Fibroblast of skin of abdomen (primary cell): ENCODE measurements at places on chromosomes 1 and 21.

DNA sequence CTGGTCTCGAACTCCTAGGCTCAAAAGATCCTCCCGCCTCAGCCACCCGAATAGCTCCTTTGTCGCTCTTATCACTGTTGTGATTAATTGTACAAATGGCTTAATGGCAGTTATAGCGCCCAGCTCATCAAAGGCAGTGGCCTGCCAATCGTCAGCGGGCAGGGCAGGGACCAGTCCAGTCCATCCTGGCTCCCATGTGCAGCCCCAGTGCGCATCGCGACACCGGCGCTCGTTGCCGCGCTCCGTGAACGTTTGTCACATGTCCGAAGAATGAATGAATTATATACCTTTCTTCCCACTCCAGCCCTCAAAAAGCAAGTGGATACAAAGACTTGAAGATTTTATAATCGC lies 18.4 kb downstream of the MTX1 start:
- no peak for DNase-seq

DNA sequence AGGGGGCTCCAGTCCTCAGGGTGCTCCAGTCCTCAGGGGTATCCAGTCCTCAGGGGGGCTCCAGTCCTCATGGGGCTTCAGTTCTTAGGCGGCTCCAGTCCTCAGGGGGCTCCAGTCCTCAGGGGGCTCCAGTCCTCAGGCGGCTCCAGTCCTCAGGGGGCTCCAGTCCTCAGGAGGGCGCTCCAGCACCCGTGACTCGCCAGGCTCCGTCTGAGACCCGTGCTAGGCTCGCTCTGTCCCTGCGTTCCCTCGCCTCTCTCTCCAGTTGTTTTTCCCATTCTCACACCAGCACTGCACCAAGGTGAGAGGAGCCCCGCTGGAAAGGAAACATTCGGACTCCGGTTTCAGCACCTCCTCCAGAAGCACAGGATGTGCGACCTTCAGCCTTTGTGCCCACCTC lies 9.4 kb upstream of the OR2M2 start:
- DNase-seq: no peak

DNA sequence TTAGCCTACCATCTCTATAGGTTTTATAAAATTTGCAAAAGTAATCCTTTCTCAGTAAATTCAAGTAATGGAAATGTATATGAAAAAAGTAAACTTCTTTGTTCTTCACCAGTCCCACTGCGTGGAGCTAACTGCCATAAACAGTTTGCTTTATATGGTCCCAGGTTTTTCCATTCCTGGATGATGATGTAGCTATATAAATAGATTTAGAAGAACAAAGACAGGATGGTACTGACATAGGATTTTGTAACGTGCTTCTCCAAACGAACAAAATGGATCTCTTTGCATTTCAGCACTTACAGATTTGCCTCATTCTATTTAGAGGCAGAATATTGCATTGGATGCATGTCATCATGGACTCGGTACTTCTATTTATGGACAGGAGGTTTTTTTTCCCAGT lies 57.3 kb downstream of the SMYD2 start:
- DNase-seq: no peak

- peak; percentile 76 for DNase-seq
Measured at GRCh38 chr1:196608390-196609369, at the start of gene KCNT2. Gene KCNT2, minus strand, starts transcription at chr1:196608440. Its CDS starts 131 bp downstream, at chr1:196608309.

DNA sequence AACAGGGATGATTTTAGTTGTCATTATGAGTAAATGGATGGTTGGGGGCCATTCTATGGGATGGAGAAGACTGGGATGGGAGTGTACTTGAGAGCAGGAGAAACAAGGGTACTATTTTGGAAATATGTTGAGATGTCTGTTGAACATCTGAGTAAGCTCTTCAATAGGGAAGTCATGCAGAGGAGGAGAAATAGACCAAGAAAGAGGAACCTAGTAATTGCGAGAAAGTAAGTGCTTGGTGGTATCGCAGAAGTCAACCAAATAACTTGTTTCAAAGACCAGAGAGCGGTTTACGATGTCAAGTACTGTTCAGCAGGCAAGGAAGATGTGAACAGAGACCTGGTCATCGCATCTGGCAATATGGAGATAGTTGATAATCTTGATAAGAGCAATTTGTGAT lies 22.4 kb upstream of the CHRM3 start:
- no peak for DNase-seq

DNA sequence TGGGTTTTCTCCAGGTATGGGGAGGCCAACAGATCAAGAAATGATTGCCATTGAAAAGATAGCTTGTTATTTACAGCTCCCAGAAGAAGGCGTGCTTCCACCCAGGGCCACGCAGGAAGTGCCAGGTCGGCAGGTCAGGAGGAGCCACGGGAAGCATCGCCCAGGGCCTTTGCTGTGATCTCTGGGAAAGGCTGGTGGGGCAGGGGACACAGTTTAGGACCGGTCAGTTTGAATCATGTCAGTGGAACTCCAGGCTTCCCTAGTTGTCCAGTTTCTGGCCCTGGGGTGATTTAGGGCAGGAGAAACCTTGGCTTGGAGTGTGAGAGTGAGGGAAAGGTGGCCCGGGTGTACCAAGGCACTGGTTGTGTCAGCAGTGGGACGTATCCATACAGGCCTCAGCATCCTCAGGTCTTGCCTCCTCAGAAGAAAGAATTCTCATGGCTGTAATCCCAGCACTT lies 11.4 kb downstream of the PLA2G5 start:
- no peak for DNase-seq

GRCh38 chr1:17892225-17892624 lies 137.1 kb downstream of the ACTL8 start:
- DNase-seq: no peak

DNA sequence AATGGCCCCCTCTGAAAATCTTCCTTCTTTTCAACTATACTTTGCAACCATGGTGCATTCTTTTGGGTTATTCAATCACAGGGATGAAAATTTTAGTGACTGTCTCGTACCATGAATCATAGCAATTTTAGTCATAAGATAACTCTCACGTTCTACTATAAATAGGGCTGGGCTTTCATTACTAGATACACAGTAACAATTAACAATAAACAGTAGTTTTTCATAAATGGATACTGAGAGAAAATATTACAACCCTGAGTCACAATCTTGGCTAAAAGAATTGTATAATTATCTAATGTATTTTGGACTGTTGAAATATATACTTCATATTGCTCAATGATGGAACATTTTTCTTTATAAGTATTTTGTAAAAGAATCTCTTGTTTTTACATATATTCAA lies 96.1 kb downstream of the TEX35 start:
- peak; percentile 86 for DNase-seq

GRCh38 chr1:77063118-77063517 lies 156.1 kb downstream of the PIGK start:
- DNase-seq: no peak

GRCh38 chr1:199102239-199102638 lies 463.4 kb downstream of the PTPRC start:
- DNase-seq: no peak

- DNase-seq: no peak
Measured at GRCh38 chr1:68969441-68969840, 472.6 kb upstream of the DEPDC1 start.

- DNase-seq: no peak
Measured at GRCh38 chr1:48206371-48206770, 16.1 kb upstream of the SLC5A9 start.

- peak; percentile 10 for DNase-seq
Measured at GRCh38 chr1:73839922-73840321, 358.1 kb downstream of the LRRIQ3 start.
